ENCODE measurements at places on chromosomes 5 and 9.
A peak's percentile ranks its signal among the peaks of the same experiment; 100 is the strongest.

- no peak for DNase-seq
Observed at GRCh38 chr5:57360871-57361270, 121.7 kb downstream of the ACTBL2 start.

GRCh38 chr5:1268666-1269065 is 26.2 kb downstream of the TERT start:
- peak; percentile 22 for DNase-seq

DNA sequence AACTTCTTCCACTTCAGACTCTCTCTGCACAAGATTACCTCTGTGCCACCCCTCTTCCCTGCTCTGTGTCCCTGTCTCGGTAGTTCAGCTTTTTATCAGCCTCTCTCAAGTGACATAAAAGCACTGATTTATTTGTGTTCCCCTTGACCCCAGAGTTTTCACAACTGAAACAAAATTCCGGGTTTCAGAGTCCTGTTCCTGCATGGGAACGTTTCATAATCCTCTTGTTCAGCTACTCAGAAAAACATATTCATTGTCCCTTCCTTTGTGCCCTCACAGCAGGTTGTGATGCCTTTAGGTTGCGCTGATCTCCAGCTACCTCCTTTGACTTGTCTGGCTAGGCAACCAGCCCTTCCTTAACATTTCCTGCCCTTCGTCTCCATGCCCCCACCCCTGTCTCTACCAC is 13.7 kb upstream of the ITGA1 start:
- DNase-seq = no peak

DNA sequence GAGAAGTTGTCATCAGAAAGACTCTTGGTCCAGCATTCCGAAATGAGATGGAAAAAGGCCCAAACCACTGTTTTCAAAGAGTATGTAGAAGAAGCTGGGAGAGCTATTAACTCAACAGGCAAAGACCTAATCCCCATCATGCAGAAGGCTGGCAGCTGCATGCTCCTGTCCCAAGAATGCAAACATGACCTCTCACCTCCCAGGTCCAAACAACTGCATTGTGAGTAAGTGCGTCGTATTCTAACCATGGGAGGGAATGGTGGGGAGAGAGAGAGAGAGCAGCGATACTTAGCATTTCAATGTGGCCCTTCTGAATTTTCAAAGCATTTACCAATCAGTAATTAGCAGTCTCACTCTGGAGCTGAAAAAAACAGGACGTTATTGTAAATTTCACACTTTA is 27.6 kb downstream of the TRPC7 start:
- DNase-seq = no peak

GRCh38 chr9:75633451-75634057 is 256.9 kb upstream of the PCSK5 start:
- DNase-seq = no peak

DNA sequence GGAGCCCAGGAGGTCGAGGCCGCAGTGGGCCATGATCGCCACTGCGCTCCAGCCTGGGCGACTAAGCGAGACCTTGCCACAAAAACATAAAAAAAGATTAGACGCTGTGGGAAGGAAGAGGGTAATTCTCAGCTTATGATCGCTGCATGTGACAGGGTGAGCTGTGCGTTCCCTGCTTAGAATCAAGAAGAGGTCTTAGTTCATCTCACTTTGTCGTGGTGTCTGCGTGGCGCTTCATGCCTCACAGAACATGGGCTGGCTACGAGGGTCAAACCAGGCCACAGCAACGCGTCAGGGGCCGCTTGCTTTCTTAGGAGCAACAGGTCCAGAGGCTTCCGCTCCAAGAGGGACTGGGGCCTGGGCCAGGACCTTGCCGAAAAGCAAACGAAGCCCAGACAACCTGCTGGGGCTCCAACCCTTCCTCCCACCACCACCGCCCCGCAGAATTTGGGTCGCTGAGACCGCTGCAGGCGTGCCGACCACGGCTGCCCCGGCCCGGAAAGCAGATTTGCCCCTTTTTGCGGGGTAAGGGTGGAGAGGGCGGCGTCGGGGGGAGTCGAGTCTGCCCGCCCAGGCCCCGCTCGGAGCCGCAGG is 10.0 kb upstream of the GRIN1 start:
- peak; percentile 23 for DNase-seq

- no peak for DNase-seq
Observed at GRCh38 chr5:6202149-6202967, 176.0 kb downstream of the MED10 start.

GRCh38 chr5:72194846-72195245 is 87.6 kb downstream of the MAP1B start:
- DNase-seq = peak; percentile 22

DNA sequence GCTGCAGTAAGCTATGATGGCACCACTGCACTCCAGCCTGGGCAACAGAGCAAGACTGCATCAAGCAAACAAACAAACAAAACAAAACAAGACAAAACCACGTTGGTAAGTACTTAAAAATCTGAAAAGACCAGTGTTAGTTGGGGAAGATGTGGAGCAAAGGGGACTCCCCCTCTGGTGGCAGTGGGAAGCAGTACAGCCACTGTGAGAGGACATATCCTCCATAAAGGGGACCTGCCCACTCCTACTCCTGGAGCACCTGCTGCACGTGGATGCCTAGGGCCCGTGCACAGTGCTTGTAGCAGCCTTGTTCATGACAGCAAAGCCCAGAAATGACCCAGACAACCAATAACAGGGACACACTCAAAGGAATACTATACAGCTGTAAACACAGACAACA is 17.0 kb upstream of the IPPK start:
- no peak for DNase-seq

GRCh38 chr5:151670953-151671636 is 15.6 kb downstream of the SPARC start:
- DNase-seq = no peak

DNA sequence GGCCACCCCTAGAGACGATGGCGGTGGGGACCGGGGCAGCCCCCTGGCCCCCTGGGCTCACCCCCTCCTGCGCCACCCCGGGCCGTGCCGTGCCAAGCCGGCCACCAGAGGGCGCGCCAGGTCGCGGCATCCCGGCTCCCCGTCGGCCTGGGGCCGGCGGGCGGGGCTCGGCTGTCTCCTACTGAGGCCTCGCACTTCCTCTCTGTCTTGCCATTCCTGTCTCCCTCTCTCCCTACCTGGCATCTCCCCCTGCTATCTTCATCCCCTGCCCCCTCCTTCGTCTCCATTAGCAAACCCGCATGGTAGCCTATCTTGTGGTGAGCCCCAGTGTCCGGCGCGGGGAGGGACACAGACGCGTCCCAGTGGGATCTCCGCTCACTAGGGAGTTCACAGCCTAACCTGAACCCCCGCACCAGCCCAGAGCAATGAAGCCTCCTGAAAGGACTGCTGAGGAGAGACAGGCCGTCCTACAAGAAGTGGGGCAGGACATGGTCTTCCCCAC is 29.8 kb upstream of the FABP6 start:
- DNase-seq = peak; percentile 62

- DNase-seq = no peak
Observed at GRCh38 chr9:10130061-10130675, 482.6 kb downstream of the PTPRD start.

DNA sequence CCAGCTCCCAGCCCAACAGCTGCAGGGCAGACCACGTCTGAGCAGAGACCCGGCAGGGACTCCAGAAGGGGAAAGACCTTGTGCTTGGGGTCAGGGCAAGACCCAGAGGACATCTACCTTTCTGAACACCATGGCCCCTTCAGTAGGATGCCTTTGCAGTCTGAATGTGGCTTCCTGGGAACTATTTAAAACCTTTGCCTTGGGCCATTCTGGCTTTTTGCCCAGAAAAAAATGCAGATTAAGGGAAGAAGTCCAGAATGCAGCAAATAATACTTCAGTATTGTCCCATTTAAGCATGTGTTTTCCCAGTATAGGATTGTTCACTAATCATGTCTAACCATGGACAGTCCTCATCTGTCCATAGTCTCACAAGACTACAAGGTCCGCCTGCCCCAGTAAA is 67.5 kb upstream of the ERCC6L2 start:
- no peak for DNase-seq

GRCh38 chr5:172178301-172178987 is 9.6 kb downstream of the STK10 start:
- DNase-seq = peak; percentile 40

GRCh38 chr5:66239034-66239433 is 94.9 kb downstream of the SREK1 start:
- no peak for DNase-seq

- DNase-seq = no peak
Observed at GRCh38 chr5:84614906-84615305, 230.2 kb upstream of the EDIL3 start.

- no peak for DNase-seq
Observed at GRCh38 chr5:60698336-60698735, 1.6 kb downstream of the DEPDC1B start.

GRCh38 chr5:69090158-69090557 is 3.7 kb upstream of the SLC30A5 start:
- no peak for DNase-seq

DNA sequence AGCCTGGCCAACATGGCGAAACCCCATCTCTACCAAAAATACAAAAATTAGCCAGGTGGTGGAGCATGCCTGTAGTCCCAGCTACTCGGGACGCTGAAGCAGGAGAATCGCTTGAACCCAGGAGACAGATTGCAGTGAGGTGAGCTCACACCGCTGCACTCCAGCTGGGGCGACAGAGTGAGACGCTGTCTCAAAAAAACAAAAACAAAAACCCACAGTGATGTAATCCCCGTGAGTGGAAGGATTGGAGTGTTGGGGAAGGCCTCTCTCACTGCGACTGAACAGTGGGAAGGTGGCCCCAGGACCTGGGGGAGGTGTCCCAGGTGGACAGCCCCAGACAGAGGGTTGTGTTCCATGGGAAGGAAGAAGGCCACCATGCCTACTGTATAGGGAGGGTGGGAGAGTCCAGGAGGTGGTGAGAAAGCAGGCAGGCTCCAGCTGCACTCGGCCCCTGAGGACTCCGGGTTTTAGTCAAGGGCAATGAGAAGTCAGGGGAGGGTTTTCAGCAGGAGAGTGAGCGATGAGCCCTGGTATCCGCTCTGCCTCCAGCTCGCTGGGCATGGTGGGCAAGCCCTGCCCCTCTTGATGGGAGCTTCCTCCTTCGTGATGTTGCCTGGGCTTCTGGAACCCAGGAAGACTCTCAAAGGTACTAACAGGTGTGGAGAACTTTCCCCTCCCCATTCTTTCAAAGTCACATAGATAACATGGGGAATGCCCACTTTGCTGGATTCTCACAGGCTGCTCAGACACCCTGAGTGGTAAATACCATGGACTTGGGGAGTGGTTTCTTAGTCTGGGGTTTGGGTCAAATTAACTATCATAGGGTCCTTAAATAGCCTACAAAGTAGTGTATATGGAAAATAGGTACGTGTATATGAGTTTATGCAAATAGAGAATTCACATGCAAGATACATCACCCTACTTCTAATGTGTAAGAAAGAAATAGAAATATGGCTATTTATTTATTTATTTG is 74.7 kb downstream of the PPARGC1B start:
- DNase-seq = no peak

DNA sequence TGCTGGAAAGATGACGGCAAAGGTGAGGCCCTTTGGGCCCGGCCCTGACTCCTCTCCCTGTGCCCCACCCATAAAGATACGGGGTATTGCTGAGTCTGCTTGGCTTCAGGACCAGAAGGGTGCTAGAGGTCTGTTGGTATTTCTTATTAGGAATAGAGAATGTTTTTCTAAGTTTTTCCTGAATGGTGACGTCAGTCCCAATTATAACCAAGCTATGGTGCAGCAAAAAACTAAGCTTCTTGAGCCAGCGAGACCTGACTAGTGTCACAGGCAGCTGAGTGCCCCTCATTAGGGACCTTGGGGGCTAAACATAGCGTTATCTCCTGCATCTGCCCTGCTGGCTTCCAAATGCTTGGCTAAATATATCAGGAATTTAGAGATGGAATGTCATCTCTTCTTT is 151.0 kb upstream of the TBC1D2 start:
- no peak for DNase-seq

GRCh38 chr9:114314256-114314867 is 8.5 kb upstream of the ORM1 start:
- DNase-seq = no peak

DNA sequence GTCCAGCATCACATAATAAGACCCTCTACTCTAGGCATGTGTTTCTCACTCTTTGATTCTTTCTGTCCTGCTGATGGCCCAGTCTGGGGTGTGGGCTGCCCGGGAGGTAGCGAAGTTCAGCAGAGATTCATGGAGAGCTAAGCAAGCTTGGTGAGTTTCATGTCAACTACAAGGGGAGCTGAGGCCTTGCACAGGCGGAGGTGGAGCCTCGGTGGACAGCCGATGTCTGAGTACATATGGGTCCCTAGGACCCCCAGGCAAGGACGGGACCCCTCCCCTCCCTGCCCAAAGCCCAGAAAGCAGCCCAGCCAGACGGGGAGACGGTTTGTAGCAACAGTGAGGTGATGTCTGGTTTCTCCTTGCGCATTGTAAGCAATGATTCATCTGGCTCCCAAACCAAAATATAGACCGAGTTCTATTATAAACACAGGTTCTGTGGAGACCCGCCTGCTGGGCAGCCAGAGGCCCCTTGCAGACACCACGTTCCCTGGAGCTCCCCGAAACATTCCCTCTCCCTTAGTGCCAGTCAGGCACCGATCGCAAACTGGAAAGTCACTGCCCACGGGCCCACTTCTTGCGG is 45.5 kb downstream of the COL27A1 start:
- no peak for DNase-seq

- no peak for DNase-seq
Observed at GRCh38 chr9:79023134-79023580, 548.6 kb upstream of the TLE4 start.

DNA sequence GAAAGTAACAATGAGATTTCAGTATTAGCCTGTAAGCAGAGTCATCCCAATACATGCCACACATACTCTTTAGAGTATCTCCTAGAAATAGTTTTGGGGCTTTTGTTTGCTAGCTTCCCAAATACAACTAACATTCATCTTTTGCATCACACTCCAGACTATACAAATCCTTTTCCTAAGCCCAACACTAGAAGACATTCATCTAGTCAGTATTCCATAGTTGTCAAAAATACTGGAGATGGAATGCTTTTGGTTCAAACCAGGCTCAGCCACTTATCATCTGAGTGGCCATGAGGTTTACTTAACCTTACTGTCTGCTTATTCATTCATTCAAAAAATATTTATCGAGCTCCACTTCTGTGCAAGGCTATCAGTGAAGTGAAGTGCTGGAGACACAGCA is 205.1 kb upstream of the SGCD start:
- DNase-seq = no peak

DNA sequence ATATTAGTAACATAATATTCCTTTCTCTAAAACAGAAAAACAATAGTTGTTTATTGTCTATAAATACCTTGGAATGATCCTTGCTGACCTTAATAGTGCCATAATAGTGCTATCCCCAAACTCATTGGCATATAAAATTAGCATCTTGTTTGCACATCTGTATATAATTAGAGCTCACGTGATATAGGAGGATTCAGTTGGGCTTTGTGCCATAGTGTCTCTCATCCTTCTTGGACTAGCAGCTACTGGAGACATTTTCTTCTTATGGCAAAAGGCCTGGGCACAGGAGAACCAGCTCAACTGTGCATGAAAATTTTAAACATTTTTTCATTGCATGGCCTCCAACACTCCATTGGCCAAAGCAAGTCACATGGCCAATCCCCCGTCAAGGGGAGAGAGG is 342.5 kb downstream of the SPATA31D1 start:
- no peak for DNase-seq

- DNase-seq = no peak
Observed at GRCh38 chr9:73782166-73782565, 630.5 kb downstream of the ANXA1 start.

- DNase-seq = peak; percentile 16
Observed at GRCh38 chr9:133057006-133057405, 4.8 kb upstream of the CEL start.

- DNase-seq = no peak
Observed at GRCh38 chr5:176788941-176789872, 21.2 kb upstream of the UNC5A start.

Data from CD4-positive, alpha-beta T cell treated with Interleukin-1 beta for 1 hour (primary cell).